ENCODE measurements at places on chromosomes 4 and X. TPM values are rescaled to one million over a fixed set of nuclear protein-coding genes. Genes with fewer than 3 reads are reported as not detected.

Gene BTK
- 0.47 TPM for total RNA-seq

Gene LPAR4
- total RNA-seq, result not detected

Gene PASD1
- total RNA-seq, result not detected

Gene TBC1D9
- total RNA-seq, result 0.12 TPM

Gene ABCG2
- total RNA-seq, result 0.35 TPM
